ENCODE measurements at places on chromosomes 13 and 19.

DNA sequence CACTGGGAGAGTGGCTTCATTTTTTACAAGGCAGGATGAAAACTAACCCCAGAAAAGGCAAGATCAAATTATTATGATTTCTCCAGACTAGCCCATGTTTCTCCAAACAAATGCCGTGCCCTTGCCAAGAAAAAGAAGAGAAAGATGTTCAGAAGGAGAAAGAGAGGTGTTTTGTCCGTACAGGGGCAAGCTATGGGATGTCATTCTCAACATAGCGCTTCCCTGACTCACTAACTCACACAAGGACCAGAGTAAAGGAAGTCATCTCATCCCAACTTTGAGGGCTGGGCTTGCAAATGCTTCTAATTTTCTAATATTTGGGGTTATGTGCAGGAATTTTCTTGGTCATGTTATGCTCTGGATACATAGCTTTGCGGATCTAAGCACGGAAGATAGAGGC is 224.2 kb upstream of the MAB21L1 start:
- H3K27ac ChIP-seq, result no peak overlapping the region
- no peak overlapping the region for H3K4me3 ChIP-seq
- no peaks in the 10 kb centered on the region for H3K4me1 ChIP-seq
- peaks cover 2% of the 10 kb centered on the region for H3K27me3 ChIP-seq
- no peak for DNase-seq

- peak overlapping the region; percentile 71 for H3K4me3 ChIP-seq
- DNase-seq, result peak; percentile 66
- peaks cover 5% of the 10 kb centered on the region for H3K4me1 ChIP-seq
- H3K27me3 ChIP-seq, result no peaks in the 10 kb centered on the region
Observed at GRCh38 chr19:48644839-48645619, 958 bp downstream of the CA11 start.

DNA sequence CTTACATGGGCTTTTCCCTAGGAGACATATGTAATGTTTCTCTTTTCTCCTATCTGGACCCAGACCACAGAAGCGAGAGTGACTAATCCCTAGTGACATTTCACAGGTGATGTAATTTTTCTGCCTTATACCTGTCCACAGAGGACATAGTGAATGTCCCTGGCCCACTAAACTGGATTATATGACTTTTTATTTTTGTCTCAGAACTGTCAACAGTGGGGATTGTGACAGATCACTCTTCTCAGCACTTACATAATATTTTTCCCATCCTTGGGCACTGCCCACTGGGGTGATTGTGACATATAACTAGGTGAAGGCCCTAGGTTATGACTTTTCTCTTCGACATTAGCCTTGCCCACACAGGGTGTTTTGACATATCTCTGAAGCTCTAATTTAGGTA is 7.9 kb upstream of the ZNF726 start:
- H3K27ac ChIP-seq, result no peak overlapping the region
- H3K36me3 ChIP-seq, result no peaks in the 10 kb centered on the region
- no peaks in the 10 kb centered on the region for H3K4me1 ChIP-seq
- H3K27me3 ChIP-seq, result no peaks in the 10 kb centered on the region
- no peak overlapping the region for H3K4me3 ChIP-seq
- no peak for DNase-seq

GRCh38 chr19:2474232-2475017 is 1.5 kb upstream of the GADD45B start:
- H3K36me3 ChIP-seq, result peaks cover 2% of the 10 kb centered on the region
- H3K27me3 ChIP-seq, result no peaks in the 10 kb centered on the region
- H3K4me3 ChIP-seq, result peak overlapping the region; percentile 100
- peak overlapping the region; percentile 38 for H3K27ac ChIP-seq
- DNase-seq, result peak; percentile 93
- peaks cover 42% of the 10 kb centered on the region for H3K4me1 ChIP-seq

DNA sequence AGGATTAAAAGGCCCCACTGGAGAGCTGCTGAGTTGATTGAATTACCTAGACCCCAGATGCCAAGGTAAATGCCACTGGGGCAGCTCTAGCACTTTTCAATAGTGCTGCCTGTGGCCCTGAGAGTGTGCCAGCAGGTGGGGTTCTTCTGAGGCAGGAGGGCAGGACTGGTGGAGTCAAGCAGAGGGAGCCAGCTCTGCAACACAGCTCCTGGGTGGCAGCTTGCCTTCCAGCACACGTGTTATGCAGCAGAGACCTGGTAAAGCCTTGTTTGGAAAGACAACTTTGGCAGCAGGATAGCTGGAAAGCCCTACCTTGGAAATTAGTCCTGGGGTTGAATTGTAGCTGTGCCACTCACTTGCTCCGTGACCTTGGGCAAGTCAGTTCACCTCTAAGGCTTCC is 306.6 kb downstream of the ATP8A2 start:
- H3K27ac ChIP-seq, result no peak overlapping the region
- H3K4me1 ChIP-seq, result no peaks in the 10 kb centered on the region
- no peaks in the 10 kb centered on the region for H3K27me3 ChIP-seq
- H3K36me3 ChIP-seq, result no peaks in the 10 kb centered on the region
- no peak overlapping the region for H3K4me3 ChIP-seq

DNA sequence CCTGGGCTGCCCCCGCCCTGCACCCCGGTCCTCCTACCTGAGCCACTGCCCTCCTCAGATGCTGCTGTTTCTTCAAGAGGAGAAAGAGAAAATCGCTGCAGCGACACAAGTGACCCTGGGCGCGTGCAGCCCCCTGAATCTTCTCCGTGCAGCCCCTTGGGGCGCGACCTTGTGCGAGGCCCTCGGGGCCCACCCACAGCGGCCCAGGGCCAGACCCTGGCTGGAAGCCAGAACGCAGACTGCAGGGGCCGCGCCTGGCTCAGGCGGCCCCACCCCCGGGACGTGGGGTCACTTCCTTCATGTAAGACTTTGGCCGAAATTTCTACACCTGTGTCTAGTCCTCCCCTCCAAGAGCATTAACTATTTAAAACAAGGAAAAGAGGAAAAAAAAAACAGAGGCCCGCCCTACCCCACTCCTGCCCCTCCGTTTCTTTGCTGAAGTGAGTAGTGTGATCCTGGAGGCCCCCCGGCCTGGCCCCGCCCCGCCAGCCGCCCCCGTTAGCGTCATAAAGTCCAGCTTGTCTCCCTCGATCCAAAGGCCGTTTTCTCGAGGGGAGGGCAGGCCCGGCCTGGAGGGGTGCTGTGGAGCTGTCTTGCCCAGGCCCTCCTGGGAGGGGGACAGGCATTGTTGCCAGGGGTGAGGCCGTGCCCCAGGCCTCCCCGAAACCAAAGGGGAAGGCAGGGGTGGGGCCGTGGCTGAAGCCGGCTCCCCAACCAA is 35.3 kb downstream of the BTBD2 start:
- no peak for DNase-seq
- no peaks in the 10 kb centered on the region for H3K4me1 ChIP-seq
- H3K27ac ChIP-seq, result no peak overlapping the region
- H3K4me3 ChIP-seq, result no peak overlapping the region

DNA sequence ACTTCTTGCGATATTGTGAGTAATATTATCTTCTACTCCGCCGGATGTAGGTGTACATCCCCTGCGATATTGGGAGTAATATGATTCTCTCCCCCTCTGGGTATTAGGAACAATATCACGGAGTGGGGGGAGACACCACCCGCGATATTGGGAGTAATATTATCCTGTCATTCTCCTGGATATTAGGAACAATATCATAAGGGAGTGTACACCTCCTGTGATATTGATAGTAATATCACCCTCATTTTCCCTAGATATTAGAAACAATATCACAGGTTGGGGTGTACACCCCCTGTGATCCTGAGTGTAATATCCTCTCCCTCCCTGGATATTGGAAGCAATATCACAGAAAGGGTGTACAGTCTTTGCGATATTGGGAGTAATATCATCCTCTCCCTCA is 64.3 kb upstream of the CEACAM21 start:
- peaks cover 2% of the 10 kb centered on the region for H3K27me3 ChIP-seq
- no peaks in the 10 kb centered on the region for H3K36me3 ChIP-seq
- no peaks in the 10 kb centered on the region for H3K4me1 ChIP-seq
- no peak overlapping the region for H3K4me3 ChIP-seq
- DNase-seq, result no peak
- no peak overlapping the region for H3K27ac ChIP-seq

DNA sequence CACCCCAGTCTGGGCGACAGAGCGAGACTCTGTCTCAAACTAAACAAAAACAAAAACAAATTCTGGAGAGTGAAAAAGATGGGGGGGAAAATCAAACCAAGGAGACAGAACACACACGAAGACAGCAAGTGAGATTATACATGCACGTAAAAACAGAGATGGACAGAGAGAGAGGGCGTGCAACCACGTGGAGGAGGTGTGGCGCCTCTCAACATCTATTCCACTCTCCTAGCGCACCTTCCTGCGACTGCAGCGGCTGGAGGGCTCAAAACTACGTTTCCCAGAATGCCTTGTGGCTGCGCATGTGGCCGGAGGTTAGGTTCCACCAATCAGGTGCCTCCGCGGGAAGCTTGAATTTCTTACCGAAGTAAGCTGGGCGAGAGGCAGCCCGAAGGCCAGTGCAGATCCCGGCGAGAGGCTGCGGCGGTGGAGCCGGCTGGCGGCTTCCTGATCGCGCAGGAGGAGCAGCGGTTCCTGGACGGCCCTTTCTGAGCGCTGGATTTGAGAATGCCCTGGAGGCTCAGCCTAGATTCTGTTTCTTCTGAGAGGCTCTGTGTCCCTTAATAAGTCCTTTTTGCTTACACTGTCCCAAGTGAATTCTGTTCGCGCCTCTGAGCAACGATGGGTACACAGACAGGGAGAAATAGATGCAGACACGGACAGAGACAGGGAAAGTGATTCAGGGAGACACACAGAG is 13.1 kb upstream of the NANOS2 start:
- no peak overlapping the region for H3K4me3 ChIP-seq
- H3K27me3 ChIP-seq, result peaks cover 17% of the 10 kb centered on the region
- peak; percentile 79 for DNase-seq
- H3K4me1 ChIP-seq, result peaks cover 9% of the 10 kb centered on the region

- peaks cover 4% of the 10 kb centered on the region for H3K27me3 ChIP-seq
- H3K36me3 ChIP-seq, result no peaks in the 10 kb centered on the region
- no peak for DNase-seq
- H3K4me1 ChIP-seq, result no peaks in the 10 kb centered on the region
Observed at GRCh38 chr13:76733671-76734070, 152.5 kb downstream of the KCTD12 start.

DNA sequence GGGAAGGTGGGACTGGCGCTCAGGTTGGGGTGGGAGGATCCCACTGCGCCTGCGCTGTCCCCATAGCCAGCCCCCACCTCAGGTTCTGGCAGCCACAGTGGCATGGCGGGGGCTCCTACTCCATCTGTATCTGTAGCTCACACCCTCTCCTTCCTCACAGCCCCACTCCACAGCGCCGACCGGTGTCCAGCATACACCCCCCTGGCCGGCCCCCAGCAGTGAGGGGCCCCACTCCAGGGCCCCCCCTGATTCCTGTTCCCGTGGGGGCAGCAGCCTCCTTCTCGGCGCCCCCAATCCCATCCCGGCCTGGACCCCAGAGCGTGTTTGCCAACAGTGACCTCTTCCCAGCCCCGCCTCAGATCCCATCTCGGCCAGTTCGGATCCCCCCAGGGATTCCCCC is 6.0 kb downstream of the TMED1 start:
- H3K4me1 ChIP-seq, result peaks cover 4% of the 10 kb centered on the region
- H3K27ac ChIP-seq, result no peak overlapping the region
- H3K4me3 ChIP-seq, result no peak overlapping the region

GRCh38 chr13:20997301-20998161 is 63.9 kb downstream of the LATS2 start:
- H3K4me1 ChIP-seq, result no peaks in the 10 kb centered on the region
- no peak overlapping the region for H3K4me3 ChIP-seq
- no peak for DNase-seq
- no peaks in the 10 kb centered on the region for H3K27me3 ChIP-seq
- no peaks in the 10 kb centered on the region for H3K36me3 ChIP-seq

DNA sequence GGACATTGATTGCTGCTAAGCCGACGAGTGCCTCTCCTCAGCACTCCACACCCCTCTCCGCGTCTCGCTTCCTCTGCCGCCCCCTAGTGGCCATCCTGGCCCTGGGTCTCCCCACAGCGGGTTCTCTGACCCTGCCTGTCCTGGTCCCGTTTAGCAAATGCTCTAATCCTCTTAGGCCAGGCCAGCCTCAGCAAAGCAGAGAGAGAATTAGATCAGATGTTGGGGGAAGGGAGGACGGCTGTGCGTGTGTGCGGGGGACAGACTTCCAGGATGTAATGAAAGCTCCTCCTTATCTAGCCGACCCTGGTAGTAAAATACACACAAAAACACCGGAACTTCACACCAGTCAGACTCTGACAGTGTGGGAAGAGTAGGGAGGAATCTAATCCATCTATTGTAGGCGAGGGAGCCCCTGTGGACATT is 4.5 kb downstream of the TPRX2 start:
- H3K4me1 ChIP-seq, result no peaks in the 10 kb centered on the region
- H3K27ac ChIP-seq, result no peak overlapping the region
- peak; percentile 82 for DNase-seq
- H3K36me3 ChIP-seq, result no peaks in the 10 kb centered on the region
- H3K4me3 ChIP-seq, result no peak overlapping the region

GRCh38 chr19:10863107-10863717 is 8.1 kb upstream of the CARM1 start:
- peaks cover 10% of the 10 kb centered on the region for H3K4me1 ChIP-seq
- no peak overlapping the region for H3K27ac ChIP-seq
- no peaks in the 10 kb centered on the region for H3K36me3 ChIP-seq

DNA sequence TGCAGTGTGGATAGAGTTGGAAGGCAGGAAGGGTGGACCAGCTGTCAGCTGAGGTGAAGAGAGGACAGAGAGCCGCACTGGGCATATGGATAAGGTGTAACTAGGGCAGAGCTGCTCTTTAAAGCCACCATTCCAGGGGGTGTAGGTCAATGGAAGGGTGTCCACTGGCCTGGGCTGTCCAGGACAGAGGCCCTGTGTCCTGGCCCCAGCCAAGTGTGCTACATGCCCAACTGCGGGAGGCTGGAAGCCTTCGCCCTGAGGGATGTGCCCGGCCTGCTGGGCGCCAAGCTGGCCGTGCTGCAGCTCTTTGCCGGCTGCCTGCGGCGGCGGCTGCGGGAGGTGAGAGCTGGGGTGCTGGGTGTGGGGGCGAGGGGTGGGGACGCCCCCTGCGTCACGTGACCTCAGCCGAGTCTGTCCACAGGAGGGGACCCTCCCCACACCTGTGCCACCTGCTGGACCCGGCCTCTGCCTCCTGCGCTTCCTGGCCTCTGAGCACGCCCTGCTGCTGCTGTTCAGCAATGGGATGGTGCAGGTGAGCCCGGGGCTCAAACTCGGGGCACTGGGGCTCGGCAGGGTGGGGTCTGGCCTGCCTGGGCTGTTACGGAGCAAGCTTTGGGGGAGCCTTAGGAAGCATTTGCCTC is 9.8 kb downstream of the PLK5 start:
- H3K4me3 ChIP-seq, result no peak overlapping the region
- no peaks in the 10 kb centered on the region for H3K4me1 ChIP-seq
